Aorta (tissue), 5 donors: ENCODE measurements at places on chromosomes 12 and 14. TPM values are rescaled to one million over a fixed set of nuclear protein-coding genes. Genes with fewer than 3 reads are reported as not detected.

Gene SDR9C7
- total RNA-seq = not detected

GRCh38 chr12:57047981-57048380 is 1.9 kb downstream of the MYO1A start:
- no peak for DNase-seq

- no peak for DNase-seq
Observed at GRCh38 chr14:87052646-87053225, 940.2 kb downstream of the GALC start.

DNA sequence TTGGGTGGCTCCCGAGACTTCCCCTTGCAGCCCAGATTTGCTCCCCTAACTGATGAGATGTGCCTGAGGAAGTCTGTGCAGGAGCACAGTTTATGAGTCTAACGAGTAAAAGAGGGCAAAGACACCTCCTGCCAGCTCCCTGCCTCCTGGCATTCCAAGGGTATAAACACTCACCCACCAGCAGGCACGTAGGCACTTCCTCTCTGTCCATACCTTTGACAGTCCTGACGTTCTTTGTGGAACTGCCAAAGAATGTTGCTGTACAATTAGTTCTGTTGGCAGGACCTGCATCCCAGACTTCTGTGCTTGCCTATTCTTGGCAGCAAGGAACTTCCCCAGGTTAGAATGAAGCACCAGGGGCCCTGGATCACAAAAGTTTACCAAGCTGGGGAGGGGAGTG is 889.3 kb downstream of the BCL11B start:
- DNase-seq = no peak

DNA sequence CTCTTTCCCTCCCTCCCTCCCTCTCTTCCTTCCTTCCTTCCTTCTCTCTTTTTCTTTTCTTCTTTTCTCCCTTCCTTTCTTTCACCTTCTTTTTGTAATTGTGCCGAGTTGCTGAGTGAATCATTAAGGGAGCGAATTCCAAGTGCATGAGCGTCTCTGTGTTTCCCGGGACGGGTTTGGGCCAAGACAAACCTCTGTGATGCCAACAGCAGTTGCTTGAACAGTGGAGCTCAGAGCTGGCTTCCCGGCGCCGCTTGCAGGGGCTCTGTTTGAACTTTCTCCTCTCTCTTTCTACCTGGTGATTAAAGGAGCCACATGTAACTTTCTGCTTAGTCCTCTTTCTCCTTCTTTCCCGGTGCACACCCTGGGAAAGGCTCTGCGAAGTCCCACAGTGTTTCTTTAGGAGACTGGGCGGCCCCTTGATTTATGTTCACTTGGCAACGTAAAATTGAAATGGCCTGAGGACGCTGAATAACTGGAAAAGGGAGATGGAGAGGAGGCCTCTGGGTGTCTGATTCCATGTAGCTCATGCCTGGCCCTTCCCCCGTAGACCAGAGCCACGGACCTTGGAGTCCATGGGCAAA is 33.7 kb upstream of the MAP1LC3B2 start:
- DNase-seq = peak; percentile 91

Gene CIROP
- total RNA-seq = 0.18 TPM

- no peak for DNase-seq
Observed at GRCh38 chr12:106446419-106447092, 89.0 kb downstream of the POLR3B start.

Gene HOXC6
- 14.7 TPM for total RNA-seq

Gene TAS2R30
- total RNA-seq = 6.9 TPM

- no peak for DNase-seq
Observed at GRCh38 chr14:58492044-58492443, 64.5 kb downstream of the KIAA0586 start.

Gene CDKN3
- total RNA-seq = 10.5 TPM

GRCh38 chr12:112131686-112132085 is 6.3 kb downstream of the TRAFD1 start:
- DNase-seq = no peak

DNA sequence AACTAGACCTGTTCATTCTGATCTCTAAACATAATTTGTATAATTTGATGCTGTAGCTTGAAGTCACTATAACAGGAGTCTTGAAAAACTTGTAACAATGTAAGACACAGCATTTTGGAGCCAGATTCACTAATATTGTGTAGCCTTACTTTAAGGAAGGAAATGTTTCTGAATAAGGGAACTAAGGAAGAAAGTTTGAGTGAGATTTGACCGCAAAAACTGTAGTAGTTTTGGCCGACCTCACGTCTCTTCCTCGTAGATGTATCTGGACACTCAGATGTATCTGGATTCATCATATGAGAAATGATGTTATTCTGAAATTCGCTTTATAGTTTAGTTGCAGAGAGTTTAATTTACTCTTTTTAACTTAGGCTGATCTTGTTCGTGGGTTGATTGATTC is 13.9 kb upstream of the DNAH10 start:
- no peak for DNase-seq

Gene SLC38A4
- total RNA-seq = 0.12 TPM

- no peak for DNase-seq
Observed at GRCh38 chr12:76106631-76107030, 22.1 kb upstream of the NAP1L1 start.

Gene MGAT2
- total RNA-seq = 27.8 TPM

- DNase-seq = peak; percentile 82
Observed at GRCh38 chr12:114682785-114683708, 928 bp downstream of the TBX3 start.

Gene CCDC196
- total RNA-seq = not detected

GRCh38 chr12:64890873-64891468 is 66.5 kb downstream of the TBC1D30 start:
- DNase-seq = no peak

DNA sequence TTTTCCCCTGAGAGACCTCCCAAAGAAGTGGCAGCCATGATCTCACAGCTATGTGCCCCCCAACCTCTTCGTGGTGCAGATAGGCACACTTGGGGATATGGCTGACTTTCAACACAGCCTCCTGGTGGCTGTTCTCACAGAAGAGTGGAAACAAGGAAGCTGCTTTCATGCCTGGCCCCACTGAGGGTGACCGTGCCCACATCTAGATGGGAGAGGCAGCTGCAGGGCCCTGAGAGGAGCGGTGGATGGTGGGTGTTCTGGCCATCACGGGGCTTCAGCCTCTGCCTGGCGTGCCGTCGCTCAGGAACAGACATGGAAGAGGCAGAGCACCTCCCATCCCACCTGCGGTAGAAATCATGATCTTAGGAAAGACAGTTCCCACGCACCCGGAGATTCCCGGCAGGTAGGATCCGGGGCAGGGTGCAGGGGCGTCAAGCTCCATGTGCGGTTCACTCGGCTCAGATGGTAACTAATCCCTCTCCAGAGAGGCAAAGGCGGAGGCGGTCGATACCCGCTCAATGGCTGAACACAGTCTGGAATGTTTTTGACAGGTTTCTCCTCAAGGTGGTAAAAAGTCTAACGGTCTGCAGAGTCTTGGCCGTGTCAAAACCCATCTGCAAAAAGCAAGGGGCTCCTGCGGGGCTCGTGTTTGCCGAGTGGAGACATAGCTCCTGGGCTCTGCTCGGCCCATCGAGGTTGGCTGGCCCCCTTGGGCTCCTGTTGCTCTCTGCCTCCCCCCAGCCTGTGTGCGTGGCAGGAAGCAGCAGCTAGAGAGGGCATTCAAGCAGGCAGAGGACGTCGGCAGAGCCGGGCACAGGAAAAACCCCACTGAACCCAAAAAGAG is 225.2 kb upstream of the RTL1 start:
- DNase-seq = no peak

DNA sequence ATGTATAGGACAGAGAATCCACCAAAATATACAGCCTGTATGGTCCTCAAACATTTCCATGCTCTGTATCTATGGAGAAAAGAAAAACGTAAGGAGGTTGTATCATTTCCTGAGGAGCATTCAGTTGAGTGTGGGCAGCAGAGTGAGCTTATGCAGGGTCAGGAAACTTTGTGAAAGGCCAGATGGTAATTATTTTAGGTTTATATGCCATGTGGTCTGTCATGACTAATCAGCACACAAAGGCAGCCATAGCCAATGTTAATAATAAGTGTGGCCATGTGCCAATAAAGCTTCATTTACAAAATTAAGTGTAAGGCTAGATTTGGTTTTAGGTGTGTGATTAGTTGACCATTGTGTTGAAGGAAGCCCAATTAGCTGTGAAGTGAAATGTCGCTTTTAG is 33.2 kb upstream of the A2M start:
- DNase-seq = no peak

- no peak for DNase-seq
Observed at GRCh38 chr12:113054948-113055486, 1.5 kb upstream of the DTX1 start.

GRCh38 chr12:121172145-121172544 is 37.8 kb upstream of the P2RX4 start:
- no peak for DNase-seq

- no peak for DNase-seq
Observed at GRCh38 chr12:124763594-124763979, 100.1 kb downstream of the SCARB1 start.

DNA sequence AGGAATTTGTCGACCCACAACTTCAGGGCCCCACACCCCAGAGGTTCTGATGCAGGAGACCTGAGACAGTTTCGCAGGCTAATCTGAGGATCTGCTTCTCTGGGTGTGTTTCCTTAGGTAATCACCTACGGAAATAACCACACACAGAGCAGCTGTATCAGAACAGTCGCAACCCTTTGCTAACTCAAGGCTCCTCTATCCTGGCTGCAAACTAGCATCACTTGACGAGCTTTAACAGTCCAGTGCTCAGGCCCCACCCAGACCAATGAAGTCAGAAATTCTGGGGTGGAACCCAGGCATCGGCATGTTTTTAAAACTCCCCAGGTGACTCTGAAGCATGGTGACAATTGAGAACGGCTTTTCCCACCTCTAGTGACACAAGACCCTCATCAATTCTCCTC is 20.7 kb downstream of the SLC7A7 start:
- DNase-seq = no peak

DNA sequence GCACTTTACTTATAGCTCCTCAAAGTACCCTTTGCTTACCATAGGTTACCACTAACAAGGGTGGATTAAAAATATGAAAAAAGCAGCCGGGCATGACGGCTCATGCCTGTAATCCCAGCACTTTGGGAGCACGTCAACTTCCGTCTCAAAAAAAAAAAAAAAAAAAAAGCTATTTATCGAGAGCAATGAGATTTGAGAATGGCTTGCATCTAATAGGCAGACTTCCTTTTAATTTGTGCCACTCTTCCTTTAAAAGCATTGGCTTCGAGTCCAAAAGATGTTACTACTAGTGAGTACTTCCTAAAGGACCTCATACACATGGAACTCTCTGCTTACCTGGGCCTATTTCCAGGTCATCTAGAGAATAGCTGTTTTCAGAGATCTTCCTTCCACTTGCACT is 38.5 kb upstream of the CERS5 start:
- no peak for DNase-seq

- no peak for DNase-seq
Observed at GRCh38 chr14:93017301-93017797, 94.4 kb downstream of the CHGA start.

GRCh38 chr14:89029961-89030694 is 205.7 kb downstream of the TTC8 start:
- no peak for DNase-seq

DNA sequence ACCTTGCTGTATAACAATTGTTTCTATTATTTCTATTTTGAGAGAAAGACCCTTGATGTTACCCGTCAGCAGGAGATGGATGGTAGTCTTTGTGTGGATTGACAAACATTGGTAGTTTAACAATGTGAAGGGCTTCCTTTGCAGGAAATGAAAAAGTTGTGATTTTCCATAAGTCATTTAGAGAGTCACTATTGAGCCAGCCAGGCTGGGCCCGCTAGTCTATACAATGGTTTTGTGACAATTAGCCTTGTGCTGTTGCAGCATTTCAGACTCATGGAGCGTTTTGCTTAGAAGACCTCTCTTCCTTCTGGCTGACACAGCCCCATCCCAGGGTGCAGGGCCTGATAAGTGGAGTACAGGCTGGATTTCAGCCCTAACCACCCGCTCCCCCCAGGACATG is 18.3 kb upstream of the SLC38A2 start:
- DNase-seq = no peak

- no peak for DNase-seq
Observed at GRCh38 chr14:23060536-23061260, 3.4 kb upstream of the CDH24 start.

Gene HAL
- total RNA-seq = 1.4 TPM

DNA sequence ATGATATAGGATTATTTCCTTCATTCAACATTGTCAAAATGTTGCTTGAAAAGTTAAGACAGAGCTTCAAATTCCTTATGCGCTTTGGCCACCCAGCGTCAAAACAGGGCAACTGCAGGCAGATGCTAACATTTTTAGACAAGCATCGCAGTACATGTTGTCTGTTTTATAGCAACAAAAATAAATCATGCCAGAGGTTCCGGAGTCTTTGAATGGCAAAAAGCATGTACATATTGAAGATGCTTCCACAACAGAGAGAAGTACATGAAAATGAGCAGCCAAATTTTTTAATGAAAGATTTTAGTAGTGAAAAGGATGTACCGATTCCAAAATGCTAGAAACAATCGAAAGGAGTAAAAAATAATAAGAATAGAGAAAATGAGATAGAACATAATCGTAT is 49.8 kb upstream of the USP15 start:
- no peak for DNase-seq

DNA sequence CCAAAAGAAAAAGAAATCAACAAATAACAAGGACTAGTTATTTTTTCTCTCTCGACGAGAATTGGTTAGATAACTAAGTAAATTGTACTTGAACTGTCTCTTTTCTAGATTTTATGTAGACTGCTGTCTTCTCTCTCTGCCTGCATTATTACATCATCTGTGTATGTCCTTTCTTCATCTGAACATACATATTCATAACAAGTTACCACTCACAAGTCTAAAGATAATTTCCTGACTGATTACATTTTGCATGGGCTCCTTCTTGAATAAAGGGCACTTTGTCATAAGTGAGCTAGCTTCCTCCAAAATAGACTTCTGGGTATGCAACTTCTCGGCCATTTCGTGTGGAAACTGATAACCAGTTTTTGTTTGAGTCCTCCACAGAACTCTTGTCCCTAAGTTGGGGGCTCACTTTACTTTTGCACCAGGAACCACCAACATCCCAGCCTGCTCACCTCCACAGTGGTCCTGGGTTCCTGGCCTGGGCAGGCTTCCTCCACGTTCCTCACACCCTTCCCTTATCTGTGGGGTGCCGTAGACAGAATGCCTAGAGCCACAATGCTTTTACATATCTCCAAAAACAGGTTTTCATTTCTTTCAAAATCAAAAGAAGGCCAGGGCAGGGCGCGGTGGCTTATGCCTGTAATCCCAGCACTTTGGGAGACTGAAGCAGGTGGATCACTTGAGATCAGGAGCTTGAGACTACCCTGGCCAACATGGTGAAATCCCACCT is 6.2 kb upstream of the DDX47 start:
- no peak for DNase-seq

DNA sequence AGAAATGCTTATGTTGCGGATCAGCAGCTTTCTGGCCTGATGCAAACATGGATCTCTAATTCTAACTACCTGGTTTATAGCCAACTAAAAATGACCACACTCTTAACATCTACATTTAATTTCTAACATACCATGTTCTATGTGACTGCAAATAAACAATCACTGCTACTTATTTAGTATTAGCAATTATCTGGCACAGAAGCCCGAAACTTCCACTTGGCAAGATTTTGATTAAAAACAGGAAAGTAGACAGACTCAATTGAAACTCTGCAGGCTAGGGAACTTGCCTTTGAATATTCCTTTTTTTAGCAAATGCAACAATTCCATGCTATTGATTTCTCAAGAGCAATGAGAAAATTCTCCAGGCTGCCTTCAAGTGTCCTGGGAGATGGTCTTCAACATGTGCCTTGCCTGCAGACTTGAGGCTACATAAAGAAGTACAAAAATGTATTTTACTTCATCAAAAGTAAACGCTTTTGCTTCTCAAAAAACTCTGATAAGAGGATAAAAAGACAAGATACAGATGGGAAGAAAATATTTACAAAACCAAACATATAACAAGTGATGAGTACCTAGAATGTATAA is 9.1 kb upstream of the TMCC3 start:
- no peak for DNase-seq

Gene NRL
- total RNA-seq = 1.4 TPM

Gene KRT82
- total RNA-seq = not detected
